ENCODE measurements at places on chromosomes 4 and X.

DNA sequence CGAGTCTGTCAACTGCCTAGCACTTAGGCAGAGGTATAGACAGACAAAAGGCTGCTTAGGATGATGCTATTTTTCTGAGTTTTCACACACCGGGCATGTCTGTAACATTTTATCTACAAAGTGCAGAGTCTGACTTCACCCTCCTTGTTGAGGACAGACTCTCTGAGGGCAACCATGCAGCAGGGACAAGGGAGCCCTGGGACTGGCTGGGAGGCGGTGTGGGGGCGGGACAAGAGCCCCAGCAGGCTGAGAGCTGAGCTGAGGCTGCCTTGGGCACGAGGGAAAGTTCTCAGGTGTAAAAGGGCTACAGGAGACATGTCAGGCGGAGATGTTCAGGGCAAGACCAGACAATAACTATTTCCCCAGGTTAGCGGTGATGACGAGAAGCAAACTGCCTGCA is 81.6 kb downstream of the GATB start:
- no peak for DNase-seq

DNA sequence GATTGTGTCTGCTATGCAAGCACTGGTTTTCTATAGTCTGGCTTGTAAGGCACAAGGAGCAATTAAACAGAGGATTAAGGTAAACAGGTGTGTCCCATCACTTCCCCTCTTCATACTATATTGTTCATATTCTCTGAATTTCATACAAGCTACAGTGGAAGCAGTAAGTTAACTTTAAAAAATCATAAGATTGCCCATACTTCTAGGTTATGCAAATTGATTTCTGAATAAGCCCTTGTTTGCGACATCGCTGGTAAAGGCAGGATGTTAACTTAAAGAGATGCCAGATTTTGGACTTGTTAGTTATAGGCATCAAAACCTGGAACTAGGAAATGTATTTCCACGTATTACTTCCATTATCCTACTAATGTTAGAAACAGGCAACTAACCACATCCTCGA is 1.0 kb upstream of the TMEM131L start:
- DNase-seq = no peak

GRCh38 chrX:8737883-8738282 is 5.9 kb upstream of the ANOS1 start:
- DNase-seq = no peak

- no peak for DNase-seq
Measured at GRCh38 chrX:31711166-31711565, 639.3 kb upstream of the FTHL17 start.

DNA sequence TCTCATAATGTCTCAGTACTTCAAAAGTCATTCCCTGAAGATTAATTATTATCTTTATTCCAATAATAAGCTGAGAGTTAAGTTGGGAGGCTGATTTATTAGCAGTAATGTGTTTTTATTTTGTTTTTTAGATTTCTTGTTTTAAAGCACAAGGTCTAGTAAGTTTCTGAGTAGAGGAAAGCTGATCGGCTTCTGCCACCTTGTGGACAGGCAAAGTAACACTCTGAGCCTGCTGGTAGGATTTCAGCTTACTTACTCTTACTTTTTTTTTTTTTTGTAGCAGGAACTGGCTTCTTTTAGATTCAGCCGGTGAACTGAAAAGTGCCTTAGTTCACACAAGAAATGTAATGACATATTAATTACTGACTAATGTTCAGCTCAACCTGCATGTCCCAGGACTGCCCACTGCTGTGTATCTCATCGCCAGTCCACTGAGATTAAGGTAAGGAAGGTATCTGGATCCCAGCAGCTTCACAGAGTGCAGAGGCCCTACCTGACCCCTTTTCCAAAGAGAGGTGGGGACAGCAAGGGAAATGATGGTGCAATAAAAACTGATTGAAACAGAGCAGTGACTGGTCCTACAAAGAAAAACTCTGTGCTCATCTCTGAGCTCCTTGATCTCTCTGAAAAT is 126.5 kb downstream of the ADGRA3 start:
- no peak for DNase-seq

DNA sequence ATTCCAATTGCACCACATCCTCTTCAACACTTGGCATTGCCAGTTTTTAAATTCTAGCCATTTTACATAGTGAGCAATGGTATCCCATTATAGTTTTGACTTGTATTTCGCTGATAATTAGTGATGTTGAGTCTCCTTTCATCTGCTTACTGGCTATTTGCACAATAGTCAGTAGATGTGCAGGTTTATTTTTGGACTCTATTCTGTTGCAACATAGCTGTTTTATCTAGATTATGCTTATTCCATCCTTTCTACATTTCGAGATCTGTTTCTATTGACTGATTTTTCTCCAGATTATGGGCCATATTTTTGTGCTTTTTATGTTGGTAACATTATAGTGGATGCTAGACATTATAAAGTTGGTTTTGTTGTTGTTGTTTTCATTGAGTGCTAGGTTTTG is 106.1 kb downstream of the WWC2 start:
- DNase-seq = no peak

DNA sequence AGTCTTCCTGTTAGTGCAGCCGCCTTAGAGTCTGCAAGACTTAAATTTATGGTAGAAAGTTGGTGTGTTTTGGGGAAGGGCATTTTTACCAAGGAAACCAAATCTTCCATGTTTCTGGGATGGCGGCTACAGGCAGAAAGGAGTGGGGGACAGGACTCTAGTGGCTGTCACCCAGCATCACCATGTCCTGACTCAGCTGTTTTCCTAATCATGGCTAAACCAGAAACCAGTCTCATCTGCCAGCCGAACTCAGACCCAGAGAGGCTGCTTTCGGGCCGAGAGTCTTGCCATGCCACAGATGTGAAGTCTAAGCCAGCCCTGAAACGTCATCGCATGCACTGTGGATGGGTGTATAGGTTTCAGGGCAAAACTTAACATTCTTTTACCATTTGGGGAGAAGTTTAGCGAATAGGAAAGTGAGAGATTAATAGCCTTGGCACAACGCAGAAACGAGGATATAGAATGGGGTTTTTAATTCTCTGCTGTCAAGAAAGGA is 109.6 kb downstream of the ENPP6 start:
- no peak for DNase-seq

GRCh38 chr4:35934320-35934981 is 309.9 kb downstream of the ARAP2 start:
- no peak for DNase-seq

GRCh38 chrX:101759000-101759399 is 99.3 kb upstream of the ARMCX2 start:
- DNase-seq = no peak

GRCh38 chr4:83917572-83917971 is 381.7 kb downstream of the GPAT3 start:
- DNase-seq = no peak

DNA sequence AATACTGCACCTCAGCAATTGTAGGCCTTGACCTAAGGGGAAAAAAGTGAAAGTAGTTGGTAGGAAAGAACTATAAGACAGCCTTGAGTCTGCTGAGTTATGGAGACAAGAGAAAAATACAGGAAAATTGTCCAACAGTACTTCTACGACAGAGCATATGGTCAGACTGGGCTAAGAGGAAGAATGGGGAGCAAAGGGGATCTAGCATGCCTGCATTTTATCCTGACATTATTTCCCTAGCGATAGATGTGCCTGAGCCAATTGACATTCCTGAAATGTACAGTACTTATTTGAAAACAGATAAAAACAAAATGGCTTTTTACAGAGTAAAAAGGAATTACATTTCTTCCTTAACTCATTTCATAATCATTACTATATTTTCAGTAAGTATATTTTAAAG is 22.2 kb downstream of the GUCY1A1 start:
- no peak for DNase-seq

DNA sequence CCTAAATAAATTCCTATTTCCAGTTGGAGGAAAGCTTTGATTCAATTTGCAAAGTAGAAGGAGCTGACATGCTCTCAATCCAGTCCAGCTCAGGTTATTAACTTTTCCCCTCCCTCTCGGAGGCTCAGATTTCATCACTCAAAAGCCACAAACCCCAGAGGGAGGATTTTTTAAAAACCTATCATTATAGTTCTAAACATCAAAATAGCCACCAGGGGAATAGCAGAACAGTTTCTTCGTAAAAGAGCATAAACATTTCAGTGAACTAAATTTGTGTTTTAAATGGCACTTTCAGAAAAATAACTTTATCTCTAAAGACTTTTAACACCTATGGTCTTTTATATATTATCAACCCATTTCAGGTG is 8.8 kb downstream of the GPRIN3 start:
- DNase-seq = no peak

DNA sequence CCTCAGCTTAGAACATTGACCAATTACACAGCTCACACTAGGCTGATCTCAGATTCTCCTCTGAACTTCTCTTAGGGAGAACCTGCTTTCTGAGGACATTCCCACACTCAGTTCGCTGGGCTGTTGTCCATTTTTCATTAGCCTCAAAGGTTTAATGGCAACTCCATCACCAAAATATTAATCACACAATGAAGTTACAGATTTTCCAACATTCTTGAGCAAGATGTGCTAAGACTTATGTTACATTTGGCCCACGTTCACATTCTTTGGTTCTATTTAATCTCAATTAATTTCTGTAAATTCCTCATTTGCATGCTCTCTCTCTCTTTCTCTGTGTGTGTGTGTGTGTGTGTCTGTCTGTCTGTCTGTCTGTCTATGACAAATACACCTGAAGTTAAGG is 82.3 kb upstream of the EDNRA start:
- DNase-seq = no peak

- DNase-seq = no peak
Measured at GRCh38 chrX:109660435-109661143, 35.6 kb upstream of the KCNE5 start.

GRCh38 chrX:69290292-69290691 is 125.0 kb upstream of the PJA1 start:
- no peak for DNase-seq

DNA sequence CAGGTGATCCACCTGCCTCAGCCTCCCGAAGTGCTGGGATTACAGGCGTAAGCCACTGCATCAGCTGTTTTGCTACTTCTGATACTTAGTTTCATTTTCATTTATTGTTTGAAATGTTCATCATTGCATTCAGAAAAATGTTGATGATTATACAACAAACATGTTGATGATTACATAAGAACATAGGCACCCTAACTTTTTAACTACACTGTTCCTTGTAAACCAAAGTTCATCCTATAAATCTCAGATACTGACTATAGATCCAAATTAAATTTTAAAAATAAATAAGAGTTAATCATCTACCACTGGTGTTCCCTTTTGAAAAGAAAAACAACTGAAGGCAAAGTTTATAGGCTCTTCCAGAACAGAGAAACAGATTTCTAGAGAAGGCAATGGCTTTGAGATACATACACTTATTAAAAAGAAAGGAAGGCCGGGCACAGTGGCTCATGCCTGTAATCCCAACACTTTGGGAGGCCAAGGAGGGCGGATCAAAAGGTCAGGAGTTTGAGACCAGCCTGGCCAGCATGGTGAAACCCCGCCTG is 23.4 kb downstream of the TRIM75 start:
- DNase-seq = no peak

DNA sequence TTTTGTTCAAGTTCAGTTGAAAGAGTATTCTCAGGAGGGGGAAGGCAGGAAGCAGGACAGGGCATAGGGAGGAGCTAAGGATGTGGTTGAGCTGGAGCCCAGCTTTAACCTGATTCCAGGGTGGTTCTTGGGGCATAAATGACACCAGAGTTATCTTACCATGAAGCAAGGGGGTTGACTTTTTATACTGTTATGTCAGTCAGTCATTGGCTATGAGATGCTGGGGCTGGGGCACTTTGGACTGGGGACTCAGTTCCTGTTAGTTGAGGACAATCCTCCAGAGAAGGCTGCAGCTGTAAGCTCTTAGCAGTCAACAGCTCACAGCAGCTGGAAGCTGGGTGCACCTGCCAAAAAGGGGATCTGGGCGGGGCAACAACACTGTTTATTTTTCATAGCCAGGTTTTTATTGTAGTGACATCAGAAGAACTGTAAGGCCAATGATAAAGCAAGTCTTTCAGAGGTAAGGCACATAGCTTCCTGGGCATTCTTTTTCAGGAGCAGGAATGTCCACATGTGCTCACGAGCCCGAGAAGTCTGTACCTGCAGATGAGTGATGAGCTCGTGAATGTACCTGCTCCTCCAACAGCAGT is 78.5 kb downstream of the MID1IP1 start:
- no peak for DNase-seq

GRCh38 chrX:123731987-123732669 is 724 bp downstream of the THOC2 start:
- DNase-seq = no peak
